ENCODE measurements at places on chromosomes 1 and 21.
A peak's percentile ranks its signal among the peaks of the same experiment; 100 is the strongest.

DNA sequence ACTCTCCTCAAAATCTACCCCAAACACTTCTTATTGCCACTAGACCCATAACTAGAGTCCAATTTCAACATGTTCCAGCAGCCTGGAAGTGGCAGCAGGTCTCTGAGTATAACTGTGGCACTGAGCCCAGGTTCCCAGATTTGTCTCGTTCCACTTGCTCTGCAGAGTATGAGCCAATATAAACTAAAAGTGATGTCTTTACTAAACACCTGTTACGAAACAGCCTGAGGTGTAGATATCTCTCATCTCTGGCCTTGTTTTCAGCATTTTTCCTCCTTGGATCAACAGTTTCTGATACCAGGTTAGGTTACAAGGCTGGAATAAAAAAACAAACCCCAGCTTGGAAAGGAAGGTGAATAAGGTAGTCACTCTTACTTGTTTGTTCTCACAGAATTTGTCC, 25.2 kb upstream of the PRDX6 start:
- DNase-seq, result peak; percentile 17

- no peak for DNase-seq
Measured at GRCh38 chr1:248421384-248421783, 18.5 kb downstream of the OR2T1 start.

GRCh38 chr1:3912809-3913685, 13.0 kb upstream of the C1orf174 start:
- no peak for DNase-seq

- no peak for DNase-seq
Measured at GRCh38 chr1:46158312-46159281, 16.3 kb upstream of the TSPAN1 start.

GRCh38 chr1:9319789-9320519, 27.3 kb downstream of the SPSB1 start:
- DNase-seq, result no peak

DNA sequence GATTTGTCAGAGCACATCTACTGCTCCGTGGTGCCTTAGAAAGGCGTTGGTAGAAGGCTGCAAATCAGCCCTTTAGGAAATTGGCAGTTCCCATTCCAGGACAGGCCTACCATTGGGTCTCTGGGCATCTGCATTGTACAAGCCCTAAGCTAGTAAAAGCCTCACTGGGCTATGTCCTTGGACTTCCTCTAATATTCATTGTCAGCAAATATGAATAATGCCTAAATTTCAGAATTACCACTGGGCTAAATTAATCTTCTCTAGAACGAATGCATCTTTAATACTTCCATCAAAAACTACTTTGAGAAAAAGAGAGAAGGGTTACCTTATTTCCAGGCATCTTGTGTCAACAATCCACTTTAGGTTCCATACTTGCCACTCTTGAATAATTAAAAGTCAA, 41.5 kb upstream of the ATP1A1 start:
- no peak for DNase-seq

DNA sequence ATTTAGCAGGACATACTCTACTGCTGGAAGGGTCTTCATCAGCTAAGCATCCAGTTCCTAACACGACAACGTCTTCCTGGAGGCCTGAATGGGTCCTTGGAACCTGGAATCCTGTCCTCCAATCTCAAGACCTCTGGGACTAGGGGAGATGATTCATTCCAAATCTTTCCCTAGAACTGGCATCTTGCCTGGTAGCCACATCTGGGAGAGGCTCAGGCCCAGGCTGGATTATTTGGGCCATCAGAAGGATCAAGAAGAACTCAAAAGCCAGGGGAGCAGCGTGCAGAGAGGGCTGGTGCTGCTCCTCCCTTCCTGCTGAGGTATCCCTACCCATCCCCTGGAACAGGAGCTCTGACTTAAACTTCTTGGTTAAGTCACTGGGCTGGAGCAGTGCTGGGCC, 2.8 kb upstream of the PHLDA3 start:
- DNase-seq, result no peak

DNA sequence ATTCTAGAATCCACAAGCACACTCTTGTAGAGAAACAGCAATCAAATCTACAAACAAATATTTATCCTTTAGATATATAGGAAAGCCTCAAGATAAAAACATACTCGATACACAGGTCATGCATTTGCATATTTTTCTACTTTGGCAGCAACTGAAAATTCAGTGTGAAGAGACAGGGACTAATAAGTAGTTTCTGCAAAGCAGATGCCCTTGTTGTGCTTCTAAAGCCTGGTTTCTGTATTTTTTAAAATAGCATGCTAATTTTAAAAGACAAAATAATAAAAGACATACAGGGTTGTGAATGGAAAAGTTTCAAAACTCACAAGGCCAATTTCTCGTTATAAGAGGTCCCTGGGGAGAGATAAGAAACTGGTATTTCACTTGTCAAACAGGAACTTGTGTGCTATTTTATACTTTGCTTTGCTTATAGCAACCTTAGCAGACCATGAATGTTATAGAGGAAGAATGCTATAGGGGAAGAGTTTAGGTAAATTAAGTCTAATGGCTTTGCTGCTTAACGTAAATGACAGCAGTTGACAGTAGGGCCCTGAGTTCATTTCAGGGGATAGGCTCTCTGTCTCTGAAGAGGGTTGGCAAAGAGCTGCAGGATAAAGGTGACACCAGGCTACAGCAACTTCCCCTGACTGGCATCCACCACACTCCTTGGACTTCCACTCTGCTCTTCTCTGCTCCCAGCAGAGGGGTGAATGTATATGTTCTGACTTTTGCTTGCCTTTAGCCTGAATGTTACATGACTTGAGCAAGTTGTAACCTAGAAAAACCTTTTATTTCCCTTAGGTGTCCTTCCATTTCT, 9.4 kb upstream of the RGS13 start:
- no peak for DNase-seq

- DNase-seq, result no peak
Measured at GRCh38 chr1:51331206-51332100, 1.1 kb upstream of the TTC39A start.

GRCh38 chr1:51289676-51290488, 40.5 kb downstream of the TTC39A start:
- DNase-seq, result no peak

GRCh38 chr1:112855152-112855828, 100.7 kb downstream of the SLC16A1 start:
- DNase-seq, result no peak

DNA sequence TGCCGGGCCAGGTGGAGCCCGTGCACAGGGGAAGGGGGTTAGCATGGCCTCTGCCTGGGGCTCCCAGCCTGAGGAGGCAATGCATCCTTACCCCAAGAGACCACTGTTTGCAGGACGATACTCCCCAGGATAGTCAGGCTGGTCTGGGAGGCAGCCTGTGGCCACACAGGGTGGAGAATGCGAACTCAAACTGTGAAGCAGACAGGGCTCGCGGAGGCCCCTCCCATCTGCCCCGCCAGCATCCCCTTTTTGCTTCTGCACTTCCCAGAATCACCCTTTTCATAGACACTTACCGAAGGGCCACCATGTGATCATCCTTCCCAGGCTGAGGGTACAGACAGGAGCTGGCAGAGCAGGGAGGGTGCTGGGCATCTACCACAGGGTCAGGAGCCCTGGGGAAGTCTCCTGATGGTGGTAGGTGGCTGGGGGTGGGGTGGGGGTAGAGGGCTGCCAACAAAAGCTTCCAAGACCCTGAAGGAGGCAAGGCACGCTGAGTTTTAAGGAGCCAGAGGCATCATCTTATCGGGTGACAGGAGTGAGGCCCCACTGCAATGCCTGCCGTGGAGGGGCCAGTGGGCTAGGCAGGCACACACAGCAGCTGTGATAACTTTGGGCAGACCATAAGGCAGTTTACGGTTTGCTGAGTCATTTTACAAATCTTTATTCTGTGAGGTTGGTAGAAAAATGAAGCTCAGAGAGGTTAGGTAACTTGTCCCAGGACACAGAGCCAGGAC, 31.3 kb upstream of the BTG2 start:
- DNase-seq, result peak; percentile 73

DNA sequence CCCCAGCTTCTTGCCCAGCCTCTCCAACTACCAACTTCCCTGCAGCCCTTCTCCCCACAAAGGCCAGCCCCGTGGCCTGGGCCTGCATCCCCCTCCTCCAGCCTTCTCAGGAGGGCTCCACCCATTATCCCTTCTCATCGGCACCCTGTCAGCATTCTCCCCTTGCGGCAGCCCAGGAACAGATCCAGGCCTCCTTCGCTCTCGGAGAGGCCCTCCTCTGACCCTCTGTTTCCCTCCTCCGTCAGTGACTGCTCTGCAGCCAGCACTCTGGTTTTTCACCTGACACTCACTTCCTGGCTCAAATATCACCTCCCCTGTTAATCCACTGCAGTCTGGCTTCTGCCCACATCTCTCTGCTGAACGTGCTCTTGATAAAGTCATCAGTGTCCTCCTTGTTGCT, 17.5 kb downstream of the ADGRB2 start:
- DNase-seq, result no peak

All from globus pallidus (tissue), 1 donor.